ENCODE measurements at places on chromosomes 2 and 18.

DNA sequence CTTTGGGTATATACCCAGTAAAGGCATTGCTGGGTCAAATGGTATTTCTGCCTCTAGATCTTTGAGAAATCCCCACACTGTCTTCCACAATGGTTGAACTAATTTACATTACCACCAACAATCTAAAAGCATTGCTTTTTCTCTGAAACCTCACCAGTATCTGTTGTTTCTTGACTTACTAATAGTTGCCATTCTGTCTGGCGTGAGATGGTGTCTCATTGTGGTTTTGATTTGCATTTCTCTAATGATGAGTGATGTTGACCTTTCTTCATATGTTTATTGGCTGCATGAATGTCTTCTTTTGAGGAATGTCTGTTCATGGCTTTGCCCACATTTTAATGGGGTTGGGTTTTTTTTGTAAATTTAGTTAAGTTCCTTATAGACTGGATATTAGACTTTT lies 382.6 kb upstream of the ZNF804A start:
- no peak for DNase-seq

GRCh38 chr2:219985017-219985416 lies 357.6 kb downstream of the SLC4A3 start:
- DNase-seq: no peak

DNA sequence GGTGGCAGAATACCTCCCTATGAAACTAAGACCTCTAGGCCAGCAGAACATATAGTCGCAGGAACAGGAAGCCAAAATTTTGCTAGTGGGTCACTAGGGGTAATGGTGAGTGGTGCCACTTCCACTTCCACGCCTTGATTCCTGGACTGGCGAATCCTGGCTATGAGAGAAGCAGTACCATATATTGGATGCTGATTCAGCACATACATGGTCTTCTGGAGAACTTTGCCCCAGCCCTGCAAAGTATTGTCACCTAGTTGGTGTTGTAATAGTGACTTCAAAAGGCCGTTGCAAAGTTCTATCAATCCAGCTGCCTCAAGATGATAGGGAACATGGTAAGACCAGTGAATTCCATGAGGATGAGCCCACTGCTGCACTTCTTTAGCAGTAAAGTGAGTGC lies 769.8 kb upstream of the GYPC start:
- DNase-seq: no peak

GRCh38 chr2:68157002-68157401 lies 686 bp upstream of the PNO1 start:
- no peak for DNase-seq

DNA sequence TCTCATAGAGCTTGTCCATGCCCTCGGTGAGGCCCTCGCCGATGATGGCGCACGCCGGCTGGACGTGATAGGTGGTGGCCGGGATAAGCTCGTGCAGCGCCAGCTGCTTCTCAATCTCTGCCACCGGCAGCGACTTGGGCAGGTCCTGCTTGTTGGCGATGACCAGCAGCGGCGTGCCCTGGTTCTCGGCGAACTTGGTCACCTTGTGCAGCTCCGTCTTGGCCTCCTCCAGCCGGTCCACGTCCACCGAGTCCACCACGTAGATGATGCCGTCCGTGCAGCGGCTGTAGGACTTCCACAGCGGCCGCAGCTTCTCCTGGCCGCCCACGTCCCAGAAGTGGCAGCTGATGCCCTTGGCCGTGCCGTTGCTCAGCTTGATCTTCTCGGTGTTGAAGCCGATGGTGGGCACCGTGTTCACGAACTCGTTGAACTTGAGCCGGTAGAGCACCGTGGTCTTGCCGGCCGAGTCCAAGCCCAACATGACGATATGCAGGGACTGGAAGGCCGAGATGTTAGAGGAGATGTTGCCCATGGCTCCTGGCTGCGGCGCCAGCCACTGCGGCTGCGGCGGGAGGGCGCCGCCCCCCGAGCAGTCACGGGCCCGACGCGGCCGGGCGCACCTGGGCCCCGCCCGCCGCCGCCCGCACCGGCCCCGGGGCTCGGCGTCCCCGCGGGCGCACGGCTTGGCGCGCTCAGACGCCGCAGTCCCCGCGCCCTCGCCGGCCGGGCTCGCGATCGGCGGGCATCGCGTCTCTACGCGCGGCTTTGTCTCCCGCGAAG lies 636 bp downstream of the ARL4C start:
- no peak for DNase-seq

- DNase-seq: no peak
These were observed 43.9 kb downstream of the SS18 start for GRCh38 chr18:26046419-26047077.

DNA sequence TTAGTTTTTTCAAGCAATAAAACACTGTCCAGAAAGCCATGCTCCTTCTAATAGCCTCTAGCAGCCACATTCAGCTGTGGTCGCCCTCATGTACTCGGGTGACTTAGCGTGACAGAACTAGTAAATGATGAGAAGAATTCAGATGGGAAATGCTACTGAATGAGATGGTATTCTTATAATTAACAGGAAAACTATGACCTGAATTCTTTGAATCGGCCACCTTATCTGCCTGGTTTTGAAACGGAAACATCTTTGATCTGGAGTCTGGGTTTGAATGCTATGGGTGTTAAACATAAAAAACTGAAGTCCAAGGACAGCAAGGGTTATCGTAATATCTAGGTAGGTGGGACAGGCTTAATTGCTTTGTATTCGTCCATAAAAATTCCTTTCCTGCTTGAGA lies 138.8 kb upstream of the DNMT3A start:
- DNase-seq: no peak

GRCh38 chr18:61750840-61751668 lies 141.8 kb downstream of the RNF152 start:
- no peak for DNase-seq

DNA sequence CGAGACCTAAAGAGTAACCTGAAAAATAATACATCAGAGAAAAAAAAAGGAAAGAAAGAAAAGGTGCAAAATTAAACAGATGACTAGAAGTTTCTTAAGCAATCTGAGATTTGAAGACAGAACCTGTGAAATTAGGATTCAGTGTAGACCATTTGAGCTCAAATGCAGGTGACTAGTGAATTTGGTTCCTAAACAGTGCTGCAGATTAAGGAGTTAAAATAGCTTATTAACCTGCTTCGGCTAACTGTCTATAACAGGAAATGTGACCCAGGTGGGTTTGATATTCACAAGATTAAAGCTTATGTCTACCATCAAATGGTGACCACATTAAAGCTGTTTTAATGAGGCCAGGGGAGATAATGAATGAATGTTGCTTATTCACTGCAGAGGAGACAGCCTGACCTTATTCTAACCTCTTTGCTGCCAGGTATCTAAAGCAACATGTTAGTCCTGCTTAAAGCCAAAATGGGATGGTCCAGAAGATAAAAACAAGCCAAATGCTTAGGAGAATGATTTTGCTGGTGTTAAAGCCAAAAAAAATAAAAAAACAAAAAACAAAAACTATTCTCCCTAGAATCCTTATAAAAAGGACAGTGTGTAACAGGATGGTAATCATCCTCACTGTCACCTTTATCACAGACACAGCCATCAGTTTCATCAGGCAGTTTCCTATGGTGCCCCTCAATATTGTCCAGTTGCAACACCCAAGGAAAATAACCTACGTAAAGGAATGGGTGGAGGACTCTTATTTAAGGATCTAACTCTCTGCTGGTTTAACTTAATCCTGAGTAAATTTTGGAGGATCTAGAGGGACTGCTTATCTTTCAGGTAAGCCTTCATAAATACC lies 769.0 kb upstream of the ZEB2 start:
- peak; percentile 38 for DNase-seq

DNA sequence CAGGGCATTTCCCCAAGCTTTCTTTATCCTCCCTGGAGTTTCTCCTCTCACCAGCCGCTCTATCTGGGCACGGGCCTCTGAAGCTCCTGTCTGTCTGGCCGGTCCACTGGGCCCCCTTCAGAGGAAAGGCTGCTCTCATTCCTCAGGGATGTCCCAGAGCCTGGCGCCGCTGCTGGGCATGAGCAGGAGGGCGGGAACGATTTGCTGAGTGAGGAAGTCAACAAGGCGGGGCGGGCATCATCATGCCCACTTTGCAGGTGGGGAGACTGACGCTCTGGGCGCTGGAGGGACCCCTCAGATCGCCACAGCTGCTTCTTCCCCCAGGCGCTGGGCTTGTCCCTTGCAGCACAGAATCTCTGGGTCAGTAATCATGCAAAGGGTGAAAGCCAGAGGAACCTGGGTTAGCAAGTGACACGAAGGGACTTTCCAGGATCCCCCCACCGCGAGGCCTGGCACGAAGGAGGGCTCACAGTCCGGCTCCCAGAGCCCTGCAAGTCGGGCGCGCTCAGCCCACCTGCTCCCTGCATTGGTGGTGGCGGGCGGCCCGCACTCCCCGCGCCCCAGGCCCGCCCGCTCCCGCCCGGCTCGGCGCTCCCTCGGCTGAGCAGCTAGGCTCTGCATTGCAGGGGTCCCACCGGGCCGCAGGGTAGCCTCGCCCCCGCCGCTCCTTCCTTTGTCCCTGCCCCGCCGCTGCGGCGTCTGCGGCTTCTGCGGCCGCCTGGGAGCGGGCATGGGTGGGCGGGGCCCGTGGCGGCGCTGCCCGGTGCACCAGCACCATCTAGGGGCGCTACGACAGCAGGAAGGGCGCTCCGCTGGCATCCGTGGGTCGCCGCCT lies 157.8 kb downstream of the CYRIA start:
- peak; percentile 41 for DNase-seq

DNA sequence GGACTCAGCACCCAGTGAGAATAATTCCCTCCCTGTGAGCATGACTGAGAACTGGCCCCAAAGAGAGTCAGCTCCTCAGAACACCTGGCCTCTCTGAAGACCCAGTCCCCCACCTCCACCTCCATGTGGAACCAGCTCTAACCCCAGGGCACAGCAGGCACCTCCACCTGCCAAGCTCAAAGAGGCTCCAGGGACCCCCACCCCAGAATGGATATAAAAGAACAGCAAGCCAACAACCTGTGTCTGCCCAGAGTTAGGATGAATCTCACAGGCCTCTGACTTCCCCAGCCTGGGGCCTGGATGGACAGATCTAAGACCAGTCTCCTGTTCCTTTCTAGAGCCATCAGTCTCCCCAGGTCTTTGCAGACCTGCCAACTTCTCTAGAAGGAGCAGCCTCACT lies 498.5 kb downstream of the EIPR1 start:
- DNase-seq: no peak

GRCh38 chr18:23138471-23138870 lies 3.2 kb downstream of the CABLES1 start:
- DNase-seq: peak; percentile 48

DNA sequence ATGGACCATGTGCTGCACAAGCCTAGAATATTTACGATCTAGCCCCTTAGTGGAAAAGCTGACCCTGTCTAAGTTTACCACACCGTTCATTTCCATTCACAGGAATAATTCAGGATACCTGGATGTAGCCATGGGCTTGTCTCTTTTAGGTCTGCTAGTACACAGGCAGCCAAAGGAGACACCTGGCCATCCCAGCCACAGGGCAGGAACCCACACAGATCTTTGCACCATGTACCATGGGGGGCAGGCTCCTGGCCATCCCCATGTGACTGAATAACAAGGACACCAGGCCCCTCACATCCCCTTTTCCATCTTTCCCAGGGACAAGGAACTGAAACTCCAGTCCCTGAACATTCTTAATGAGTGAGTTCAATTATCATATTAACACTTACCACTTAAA lies 467.3 kb upstream of the MYT1L start:
- no peak for DNase-seq

DNA sequence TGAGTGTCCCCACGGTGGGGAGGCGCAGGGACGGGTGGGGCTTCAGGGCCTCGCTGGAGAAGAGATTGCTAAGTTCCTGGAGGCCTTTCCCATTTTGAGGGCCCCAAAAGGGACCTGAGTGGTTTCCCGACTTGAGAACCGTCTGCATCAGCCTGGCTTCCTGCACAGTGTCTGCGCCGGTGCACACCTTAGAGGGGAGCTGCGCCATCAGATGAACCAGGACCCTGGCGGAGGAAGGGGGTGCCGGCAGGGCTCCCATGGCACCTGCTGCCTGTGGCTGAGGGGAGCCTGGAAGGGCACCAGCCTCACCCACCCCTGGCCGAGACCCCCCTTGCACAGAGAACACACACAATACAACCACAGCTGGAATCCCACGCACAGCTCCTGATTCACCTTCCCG lies 465.1 kb upstream of the MYT1L start:
- DNase-seq: no peak

- DNase-seq: no peak
These were observed 19.2 kb downstream of the RNMT start for GRCh38 chr18:13745696-13746095.

DNA sequence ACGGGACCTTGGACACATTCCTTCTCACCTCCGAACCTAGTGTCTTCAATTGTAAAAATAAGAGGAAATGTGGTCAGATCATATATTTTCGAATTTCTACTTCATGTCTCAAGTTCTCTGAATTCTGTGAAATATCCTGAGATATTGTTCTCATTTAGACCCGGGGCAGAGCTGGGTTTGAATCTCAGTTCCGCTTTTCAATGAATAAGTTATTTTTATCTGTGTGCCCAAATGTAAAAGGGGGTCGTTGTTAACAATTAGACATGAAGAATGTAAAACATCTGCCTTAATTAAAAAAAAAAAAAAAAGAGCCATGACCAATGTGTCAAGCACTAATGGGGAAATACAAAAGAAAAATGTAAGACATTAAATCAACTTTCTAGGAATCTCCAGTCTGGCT lies 48.9 kb upstream of the BCL11A start:
- no peak for DNase-seq

GRCh38 chr2:240507060-240507777 lies 50.6 kb downstream of the ANKMY1 start:
- DNase-seq: no peak

- DNase-seq: no peak
These were observed 68.9 kb downstream of the RDH14 start for GRCh38 chr2:18491577-18491976.

DNA sequence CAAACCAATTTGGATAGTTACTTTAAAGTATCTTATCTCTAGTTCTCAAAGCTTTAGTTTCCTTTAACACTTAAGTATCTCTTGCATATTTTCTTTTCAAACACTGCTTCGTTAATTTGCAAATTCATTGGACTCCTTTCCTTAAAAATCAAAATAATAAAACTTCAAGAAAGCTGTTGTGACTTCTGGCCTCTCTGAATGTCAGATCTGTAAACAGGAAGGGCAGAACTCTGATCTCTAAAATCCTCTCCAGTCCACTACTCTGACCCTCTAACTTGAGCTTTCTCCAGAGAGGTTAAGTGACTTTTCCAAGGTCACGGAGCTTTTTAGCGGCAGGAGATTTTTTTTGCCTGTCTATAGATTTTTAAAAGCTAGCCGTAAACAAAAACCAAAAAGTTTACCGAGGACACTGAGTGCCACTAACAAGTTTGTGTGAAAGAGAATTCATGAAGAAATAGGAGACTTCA lies 155.5 kb downstream of the TGIF1 start:
- DNase-seq: peak; percentile 57

DNA sequence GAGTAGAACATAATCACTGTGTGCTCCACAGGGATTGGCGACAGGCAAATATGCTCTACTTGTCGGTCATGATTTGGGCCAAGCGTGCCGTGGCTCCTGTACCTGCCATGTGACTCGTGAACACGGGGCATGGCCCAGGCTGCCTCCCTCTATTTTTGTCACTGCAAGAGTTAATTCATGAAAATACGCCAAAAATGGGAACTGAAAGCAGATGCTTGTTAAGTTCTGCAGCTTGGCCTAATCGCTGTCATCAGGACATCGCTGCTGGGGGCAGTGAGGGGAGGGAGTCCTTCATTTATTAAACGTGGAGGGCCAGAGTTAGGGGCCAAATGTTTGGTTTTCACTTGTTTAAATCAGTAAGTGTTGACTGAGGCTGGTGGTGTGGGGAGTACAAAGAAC lies 177.8 kb downstream of the BCL2 start:
- DNase-seq: no peak

All from hematopoietic multipotent progenitor cell treated with erythropoietin and hydrocortisone succinate and interleukin-3 and kit ligand, for 8 days (in vitro differentiated cells).